ENCODE measurements at places on chromosomes 4 and X. TPM values are rescaled to one million over a fixed set of nuclear protein-coding genes. Genes with fewer than 3 reads are reported as not detected.

GRCh38 chr4:129905256-129905655 lies 809.3 kb downstream of the C4orf33 start:
- no peak for DNase-seq

- no peak for DNase-seq
Measured at GRCh38 chrX:132199941-132200340, 19.3 kb downstream of the RAP2C start.

DNA sequence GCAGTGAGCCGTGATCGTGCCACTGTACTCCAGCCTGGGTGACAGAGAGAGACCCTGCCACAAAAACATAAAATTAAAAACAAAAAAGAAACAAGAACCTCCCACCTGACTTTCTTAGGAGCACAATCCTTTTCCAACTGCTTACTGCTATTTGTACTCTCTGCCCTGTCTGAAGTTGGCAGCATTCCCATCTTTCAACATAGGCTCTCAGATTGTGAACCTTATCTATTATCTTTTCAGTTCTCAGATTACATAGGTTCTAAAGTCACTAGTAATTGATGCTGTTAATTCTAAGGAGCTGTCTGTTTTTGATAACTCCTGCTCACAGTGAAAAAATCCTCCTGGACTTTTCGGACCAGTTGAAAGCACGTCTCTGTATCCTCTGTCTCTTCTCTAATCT lies 812.2 kb upstream of the CT83 start:
- DNase-seq: no peak

GRCh38 chr4:7472442-7473013 lies 37.8 kb upstream of the PSAPL1 start:
- no peak for DNase-seq

DNA sequence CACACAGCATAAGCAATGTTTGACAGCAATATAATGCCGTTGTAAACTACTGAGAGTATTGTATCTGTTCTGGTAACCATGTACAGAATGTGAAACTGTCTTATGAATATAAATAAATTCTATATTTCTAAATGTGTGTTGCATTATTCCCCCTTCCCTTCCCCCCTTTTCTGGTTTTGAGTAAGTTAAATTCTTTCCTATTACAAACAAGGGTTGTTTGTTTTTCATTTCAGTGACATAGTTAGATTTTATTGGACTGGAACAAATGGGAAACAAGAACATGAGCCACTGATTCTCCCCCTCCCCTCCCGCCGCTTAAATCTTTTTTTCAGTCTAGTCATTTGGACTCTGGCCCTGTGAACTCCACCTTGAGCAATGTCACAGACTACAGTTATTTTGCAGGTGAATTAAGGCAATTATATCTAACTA lies 69.8 kb downstream of the GPAT3 start:
- DNase-seq: no peak

DNA sequence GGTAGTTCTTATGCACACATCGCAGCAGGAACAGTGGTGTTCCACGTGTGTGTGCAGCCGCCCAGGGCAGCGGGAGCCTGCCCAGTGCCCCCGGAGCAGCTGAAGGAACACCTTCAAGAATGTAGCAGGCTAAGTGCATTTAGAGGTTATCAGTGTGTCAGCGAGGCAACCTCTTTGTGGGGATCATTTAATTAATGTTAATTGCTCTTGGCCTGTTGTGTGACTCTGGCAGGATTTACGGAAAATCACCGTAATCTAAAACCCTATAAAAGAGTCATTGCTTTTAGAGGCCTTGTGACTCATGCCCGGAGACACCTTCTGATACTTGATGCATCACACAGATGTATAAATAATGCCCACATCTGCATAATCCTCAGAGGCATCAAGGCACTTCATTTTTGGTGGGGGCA lies 47.3 kb upstream of the GATB start:
- no peak for DNase-seq

DNA sequence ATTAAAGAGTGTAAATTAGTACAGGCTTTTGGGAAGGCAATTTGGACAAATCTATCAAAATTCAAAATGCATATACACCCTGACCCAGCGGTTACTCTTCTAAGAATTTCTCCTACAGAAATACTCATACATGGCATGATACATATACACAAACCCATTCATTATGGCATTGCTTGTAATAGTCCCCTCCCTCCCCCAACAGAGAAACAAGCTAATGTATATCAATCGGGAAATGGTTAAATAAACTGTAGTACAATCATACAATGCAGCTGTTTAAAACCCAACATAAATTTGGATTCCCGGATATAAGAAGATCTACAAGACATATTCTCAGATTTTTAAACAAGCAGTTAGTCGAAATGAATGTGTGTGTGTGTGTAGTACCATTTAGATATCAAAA lies 808 bp downstream of the HUWE1 start:
- no peak for DNase-seq

- no peak for DNase-seq
Measured at GRCh38 chr4:123587983-123588494, 191.4 kb downstream of the SPRY1 start.

GRCh38 chr4:94598758-94599157 lies 147.0 kb downstream of the PDLIM5 start:
- no peak for DNase-seq

DNA sequence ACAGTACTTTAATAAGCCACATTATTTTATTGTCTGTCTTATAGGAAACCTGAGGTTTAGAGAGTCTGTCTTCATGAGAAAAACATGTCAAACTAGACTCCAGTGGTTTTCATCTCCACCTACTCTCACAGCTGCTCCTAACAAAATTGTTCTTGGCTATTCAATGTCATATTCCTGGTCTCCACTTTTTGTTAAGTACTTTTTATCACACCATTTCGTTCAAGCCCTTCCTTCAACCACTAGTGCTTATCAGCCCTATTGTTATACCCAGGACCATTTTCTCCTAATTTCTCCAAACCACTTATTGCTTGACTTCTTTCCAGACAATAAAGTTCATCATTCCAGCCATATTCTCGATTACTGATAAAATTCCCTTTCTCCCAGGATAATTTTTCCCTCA lies 1674.3 kb upstream of the AGA start:
- DNase-seq: no peak

GRCh38 chr4:123480706-123481418 lies 84.3 kb downstream of the SPRY1 start:
- DNase-seq: no peak

Gene FAM149A
- total RNA-seq: 18.1 TPM

Gene CCSER1
- 7.7 TPM for total RNA-seq
